ENCODE measurements at places on chromosomes 12 and 14.

DNA sequence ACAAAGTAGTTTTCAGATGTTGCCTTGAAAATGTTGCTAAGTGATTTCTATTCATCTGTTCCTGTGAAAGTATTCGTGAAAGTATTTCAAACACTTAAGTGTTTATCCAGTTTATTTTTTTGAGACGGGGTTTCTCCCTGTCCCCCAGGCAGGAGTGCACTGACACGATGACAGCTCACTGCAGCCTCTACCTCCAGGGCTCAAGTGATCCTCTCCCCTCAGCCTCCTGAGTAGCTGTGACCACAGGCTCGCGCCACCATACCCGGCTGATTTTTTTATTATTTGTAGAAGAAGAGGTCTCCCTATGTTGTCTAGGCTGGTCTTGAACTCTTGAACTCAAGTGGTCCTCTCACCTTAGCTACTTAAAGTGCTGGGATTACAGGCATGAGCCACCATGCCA is 1.7 kb downstream of the ZDHHC17 start:
- DNase-seq = no peak

DNA sequence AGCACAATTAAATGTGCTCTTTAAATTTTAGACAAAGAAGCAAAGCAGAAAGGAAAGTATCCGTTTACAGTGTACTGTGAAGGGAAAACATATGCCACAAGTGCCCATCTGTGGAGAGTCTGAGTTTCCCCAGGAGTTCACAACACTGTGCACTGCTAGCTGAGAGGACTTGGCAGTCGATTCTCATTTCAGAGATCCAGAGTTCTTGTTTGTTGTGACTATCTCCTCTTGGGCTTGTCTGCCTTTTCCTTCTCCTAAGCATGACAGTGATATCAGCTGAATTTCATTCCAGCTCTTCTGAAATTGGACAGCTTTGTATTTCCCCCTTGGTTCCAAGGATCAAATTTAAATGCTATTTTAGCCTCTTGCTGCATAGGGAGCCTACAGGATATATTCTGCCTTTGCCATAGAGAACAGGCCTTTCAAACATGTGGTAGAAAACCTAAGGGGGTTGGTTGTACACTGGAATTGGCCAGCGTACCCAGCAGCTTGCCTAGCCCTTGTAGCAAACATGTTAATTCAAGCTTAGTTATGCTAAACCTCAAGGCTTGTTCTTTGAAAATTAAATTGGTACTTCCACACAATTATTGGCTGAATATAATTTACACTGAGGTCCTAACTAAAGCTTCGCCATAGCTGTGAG is 259.2 kb upstream of the NOVA1 start:
- no peak for DNase-seq

- DNase-seq = no peak
These were observed 13.3 kb upstream of the CMAS start for GRCh38 chr12:22032732-22033131.

DNA sequence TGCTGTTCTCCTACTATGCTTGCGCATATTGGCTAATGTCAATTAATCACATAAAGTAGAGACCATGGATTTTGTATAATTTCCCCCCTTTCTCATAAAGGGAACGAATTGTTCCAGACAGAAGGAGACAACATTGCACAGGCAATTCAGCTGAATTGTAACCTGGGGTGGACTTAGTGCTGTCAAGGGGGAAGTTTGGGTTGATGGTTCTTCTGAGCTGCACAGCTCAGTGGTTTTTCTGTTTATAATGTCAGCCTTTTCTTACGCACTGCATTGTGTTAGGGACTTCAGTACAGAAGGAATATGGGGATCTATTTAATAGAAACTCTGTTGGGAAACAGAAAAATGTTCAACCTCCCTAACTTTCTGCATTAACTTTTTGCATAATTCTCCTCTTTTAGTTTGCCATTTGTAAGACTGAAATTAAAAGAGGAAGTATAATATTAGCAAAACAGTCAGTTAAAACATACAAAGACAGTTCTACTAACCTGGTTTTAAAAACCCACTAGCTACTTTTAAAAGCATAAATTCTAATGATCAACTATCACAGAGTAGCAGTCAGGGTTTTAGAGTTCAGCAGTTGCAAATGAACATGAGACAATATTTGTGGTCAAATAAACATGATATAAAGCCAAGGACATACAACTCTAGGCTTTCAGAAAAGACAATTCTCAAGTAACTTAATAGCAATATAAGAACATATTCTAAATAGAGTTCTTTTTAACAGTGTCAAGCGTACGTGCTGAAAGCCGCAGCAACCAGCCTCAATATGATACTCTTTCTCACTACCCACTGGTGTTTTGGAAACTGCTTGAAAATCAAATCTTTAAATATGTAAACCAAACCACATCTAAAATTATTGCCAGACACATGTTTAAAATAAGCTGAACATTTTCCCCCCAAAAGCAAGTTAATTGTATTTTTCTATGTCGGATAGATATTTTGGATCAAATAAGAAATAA is 393.0 kb downstream of the FSCB start:
- DNase-seq = no peak

DNA sequence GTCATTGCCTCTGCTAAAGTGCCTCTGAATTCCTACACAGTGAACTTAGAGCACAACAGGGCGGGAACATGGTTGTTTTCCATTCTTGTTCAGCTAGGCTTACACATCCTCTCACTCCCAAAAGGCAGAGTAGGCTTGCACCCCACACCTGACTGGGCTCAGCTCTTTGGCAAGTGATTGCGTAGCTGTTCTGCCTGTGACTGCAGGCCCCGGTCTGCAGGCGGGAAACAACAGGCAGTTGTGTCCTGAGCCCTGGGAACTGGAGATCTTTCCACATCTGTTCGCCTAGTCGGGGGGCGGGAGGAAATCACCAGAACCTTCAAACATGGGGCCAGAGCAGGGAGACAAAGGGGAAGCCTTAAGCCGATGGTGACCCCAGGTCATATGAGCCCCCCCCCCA is 274.7 kb downstream of the ZFP36L1 start:
- DNase-seq = no peak

DNA sequence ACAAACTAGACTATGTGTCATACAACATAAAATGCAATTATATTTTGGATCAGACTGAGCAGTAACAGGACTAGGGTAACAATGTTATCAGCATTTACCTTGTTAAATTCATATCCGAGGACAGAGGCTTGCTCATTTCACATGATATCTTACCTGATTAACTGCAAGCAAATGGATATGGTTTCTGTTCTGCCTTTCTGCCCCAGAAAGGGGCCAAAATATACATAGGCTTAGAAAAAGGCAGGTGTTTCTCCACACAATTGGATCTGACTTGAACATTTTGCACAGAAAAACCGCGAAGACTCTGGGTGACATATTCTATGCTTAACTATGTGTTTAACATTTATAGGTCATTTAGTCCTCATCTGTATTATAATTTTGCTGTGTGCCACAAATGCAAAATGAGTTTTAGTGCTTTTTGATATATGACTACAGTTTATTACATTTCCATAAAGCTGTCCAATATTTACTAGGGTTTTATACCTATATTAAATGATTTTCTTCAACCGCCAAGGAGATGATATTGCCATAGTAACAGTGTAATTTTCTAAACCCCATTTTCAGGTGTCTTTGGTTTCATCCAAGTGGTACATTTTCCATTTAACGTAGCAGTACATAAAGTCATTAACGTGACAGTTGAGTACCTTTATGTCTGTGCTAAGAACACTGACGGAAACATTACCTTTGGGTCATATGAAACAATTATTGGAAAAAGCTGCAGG is 249.3 kb upstream of the KRR1 start:
- no peak for DNase-seq

- no peak for DNase-seq
These were observed 384.9 kb downstream of the SOX5 start for GRCh38 chr12:23564451-23565152.

DNA sequence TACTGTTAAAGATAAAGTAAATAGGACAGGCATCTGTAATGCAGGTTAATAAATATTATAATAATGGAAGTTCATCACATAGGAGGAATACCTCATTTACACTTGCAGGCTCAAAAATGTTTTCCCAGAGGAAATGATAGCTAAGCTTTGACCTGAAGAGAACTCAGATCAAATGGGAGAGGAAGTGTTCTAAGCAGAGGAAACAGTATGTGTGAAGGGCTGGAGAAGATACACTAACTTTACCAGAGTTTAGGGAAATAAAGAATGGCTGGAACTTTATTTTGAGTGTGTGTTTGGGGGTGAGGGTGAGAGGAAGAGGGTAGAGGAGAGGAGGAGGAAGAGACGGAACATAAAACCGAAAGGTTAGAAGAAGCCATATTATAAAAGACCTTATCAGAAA is 34.0 kb upstream of the AP4S1 start:
- DNase-seq = no peak
